Iris pigment epithelial cell (primary cell): ENCODE measurements at places on chromosomes 16 and 17.

GRCh38 chr17:42050393-42051012, at the start of gene C17orf113:
Gene C17orf113, minus strand, starts transcription at chr17:42050601. Its CDS starts 7,225 bp downstream, at chr17:42043376.
- no peak for DNase-seq

- DNase-seq = peak; percentile 85
These were observed 4.5 kb downstream of the NBR1 start for GRCh38 chr17:43175213-43176118.

GRCh38 chr17:81160306-81160705, 5.0 kb upstream of the PVALEF start:
- DNase-seq = no peak

DNA sequence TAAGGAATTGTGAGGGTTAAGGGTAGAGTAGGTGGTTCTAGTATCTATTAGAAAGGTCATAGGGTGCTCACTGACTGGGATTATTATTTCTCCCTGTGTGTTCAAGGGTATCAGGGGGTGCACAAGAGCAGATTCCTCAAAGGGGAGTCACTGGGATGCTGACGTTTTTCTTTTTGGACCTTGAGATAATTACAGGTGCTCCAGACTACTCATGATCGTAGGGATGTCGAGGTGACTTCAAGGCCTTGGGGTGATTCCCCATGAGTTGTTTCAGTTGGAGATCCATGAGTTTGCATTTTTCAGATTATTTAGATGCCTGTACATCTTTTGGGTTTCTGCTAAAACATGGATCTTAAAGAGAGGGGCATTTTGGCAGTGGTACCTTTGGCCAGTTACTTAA, 41.4 kb upstream of the TEKT1 start:
- no peak for DNase-seq

DNA sequence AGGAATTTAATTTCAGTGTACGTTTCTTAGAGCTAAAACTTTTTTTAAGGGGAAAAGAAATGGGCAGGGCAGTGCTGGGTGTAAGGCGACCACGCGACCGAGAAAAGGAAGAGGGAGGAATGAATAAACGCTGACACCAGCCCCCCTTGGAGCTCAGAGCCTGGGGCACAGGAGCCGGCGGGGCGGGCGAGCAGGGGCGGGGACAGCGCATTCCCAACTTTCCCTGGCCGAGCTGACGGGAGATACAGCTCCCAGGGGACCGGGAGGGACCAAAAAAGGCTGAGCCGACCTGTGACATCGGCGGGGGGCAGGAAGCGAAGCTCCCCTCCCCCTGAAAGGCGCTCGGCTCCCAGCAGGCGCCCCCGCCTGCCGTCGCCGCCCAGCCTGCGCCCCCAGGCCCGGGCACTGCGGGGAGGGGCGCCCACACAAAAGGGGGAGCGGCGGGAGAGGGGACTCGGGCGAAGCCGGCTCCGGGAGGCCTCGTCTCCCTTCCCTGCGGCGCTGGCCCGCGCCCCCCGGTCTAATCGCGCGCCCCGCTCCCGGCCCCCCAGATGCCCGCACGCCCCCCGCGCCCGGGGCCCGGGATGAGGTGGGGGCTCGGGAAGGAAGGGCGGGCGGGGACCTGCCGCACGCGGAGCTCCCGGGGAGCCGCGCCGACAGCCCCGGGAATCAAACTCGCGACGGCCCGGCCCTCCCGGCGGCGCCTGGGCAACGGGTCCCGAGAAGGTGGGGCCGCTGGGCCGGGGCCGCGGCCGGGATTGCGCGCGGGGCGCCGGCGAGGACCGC, 622 bp downstream of the CUEDC1 start:
- peak; percentile 27 for DNase-seq

DNA sequence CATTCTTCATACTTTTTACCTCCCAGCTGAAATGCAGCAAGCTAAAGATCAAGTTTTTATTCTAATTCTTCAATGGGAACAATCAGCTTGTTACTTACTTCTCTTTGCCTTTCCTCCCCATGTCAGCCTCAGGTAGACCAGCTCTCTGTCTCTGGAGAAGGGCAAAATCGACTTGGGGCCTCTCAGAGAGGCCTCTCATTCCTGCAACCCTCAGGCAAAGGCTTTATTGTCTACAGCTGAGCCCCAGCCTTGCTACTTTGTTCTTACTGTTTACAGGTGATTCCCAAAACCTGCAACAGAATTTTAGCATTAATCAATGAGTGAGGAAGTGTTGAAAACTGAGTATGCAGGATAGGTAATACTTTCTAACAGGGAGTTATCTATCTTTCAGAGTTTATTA, 148.6 kb downstream of the KIF2B start:
- DNase-seq = no peak

DNA sequence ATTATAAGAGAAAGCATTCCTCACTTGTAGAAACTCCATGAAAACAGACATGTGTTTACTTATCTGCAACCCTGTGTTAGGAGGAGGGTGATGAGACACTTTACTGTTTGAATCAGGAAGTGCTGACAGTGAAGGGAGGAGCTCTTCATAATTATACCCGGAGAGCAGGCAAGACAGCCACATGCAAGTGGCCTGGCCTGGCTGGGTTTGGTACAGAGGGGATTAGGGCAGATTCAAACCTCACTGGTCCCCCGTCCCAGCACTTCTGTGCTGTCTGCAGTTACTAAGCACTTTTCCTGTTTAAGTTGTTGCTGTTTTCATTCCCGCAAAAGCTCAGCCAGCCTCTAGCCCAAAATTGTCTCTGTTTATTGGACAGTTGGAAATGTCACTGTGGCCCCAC, 78.5 kb downstream of the WWOX start:
- DNase-seq = no peak

GRCh38 chr16:11333702-11334101, 11.6 kb upstream of the RMI2 start:
- no peak for DNase-seq

DNA sequence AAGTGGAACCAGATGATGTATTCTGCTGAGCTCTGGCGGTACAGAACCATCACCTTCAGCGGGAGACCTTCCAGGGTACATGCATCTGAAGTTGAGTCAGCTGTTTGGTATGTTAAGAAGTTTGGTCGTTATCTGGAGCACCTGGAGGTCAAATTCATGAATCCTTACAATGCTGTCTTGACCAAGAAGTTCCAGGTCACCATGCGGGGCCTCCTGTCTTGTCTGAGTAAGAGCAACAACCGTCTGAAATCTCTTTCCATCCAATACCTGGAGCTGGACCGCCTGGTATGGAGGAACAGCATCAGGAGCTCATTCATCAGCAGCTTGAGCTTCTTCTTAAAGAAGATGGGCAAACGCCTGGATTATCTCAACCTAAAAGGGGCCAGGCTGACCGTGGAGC, 4.0 kb downstream of the FBXO39 start:
- DNase-seq = no peak

GRCh38 chr17:31048780-31049179, 46.0 kb upstream of the NF1 start:
- DNase-seq = peak; percentile 30

GRCh38 chr17:69179227-69179952, 37.7 kb upstream of the ABCA6 start:
- DNase-seq = peak; percentile 82

- no peak for DNase-seq
These were observed 57.4 kb downstream of the ZFHX3 start for GRCh38 chr16:72990571-72990970.

GRCh38 chr16:14077918-14078317, 6.8 kb downstream of the MRTFB start:
- no peak for DNase-seq

GRCh38 chr17:59807892-59808509, 84.7 kb downstream of the TUBD1 start:
- no peak for DNase-seq

DNA sequence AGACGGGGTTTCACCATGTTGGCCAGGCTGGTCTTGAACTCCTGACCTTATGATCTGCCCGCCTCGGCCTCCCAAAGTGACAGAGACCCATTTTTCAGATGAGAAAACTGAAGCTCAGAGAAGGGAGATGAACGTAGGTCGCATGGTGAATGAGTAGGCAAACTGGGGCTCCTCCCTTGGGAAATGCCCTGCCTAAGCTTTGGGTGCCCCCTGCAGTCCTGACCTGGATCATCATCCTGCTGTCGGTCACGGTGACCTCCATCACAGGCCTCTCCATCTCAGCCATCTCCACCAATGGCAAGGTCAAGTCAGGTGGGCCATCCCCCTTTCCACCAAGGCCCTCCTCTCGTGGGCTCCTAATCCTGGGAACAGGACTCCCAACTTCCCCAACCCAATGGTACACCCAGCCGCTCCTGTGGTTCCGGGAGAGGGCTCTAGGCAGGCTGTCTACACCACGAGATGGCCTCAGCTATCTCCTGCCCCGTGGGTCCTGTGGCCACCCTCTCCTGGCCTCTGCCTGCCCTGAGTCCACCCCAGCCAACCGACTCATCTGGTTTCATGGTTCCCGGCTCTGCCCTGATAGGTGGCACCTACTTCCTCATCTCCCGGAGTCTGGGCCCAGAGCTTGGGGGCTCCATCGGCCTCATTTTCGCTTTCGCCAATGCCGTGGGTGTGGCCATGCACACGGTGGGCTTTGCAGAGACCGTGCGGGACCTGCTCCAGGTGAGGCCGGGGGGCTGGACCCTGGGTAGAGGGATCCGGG, 4.7 kb downstream of the SLC12A3 start:
- no peak for DNase-seq

- peak; percentile 37 for DNase-seq
These were observed 2.8 kb downstream of the RBFOX3 start for GRCh38 chr17:79607940-79608623.

GRCh38 chr17:28527859-28528258, 21.7 kb downstream of the FOXN1 start:
- DNase-seq = no peak

DNA sequence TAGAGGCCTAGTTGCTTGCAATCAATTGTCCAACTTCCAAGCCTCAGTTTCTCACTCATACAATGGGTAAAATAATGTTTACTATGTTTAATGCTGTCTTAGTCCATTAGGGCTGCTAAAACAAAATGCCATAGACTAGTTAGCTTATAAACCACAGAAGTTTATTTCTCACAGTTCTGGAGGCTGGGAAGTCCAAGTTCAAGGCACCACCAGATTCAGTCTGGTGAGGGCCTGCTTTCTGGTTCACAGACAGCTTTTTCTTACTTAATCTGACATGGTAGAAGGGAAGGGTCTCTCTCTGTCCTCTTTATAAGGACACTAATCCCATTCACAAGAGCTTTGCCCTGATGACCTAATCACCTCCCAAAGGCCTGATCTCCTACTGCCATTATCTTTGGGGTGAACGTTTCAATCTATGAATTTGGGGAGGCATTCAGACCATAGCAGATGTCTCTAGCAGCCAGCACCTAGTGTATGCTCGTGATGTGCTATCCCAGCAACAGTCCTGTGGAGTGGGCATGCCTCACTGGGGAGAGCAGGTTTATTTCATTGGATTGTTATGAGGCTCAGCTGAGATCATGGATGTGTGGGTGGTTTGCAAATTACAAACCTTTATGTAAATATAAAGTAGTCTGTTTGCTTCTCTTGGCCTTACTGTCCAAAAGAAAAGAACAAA, 25.2 kb downstream of the YPEL2 start:
- DNase-seq = peak; percentile 52

GRCh38 chr16:69260019-69260418, 51.1 kb upstream of the VPS4A start:
- no peak for DNase-seq

GRCh38 chr16:68242926-68243858, 2.0 kb upstream of the PLA2G15 start:
- no peak for DNase-seq

GRCh38 chr17:46195939-46196716, 2.9 kb upstream of the KANSL1 start:
- no peak for DNase-seq

DNA sequence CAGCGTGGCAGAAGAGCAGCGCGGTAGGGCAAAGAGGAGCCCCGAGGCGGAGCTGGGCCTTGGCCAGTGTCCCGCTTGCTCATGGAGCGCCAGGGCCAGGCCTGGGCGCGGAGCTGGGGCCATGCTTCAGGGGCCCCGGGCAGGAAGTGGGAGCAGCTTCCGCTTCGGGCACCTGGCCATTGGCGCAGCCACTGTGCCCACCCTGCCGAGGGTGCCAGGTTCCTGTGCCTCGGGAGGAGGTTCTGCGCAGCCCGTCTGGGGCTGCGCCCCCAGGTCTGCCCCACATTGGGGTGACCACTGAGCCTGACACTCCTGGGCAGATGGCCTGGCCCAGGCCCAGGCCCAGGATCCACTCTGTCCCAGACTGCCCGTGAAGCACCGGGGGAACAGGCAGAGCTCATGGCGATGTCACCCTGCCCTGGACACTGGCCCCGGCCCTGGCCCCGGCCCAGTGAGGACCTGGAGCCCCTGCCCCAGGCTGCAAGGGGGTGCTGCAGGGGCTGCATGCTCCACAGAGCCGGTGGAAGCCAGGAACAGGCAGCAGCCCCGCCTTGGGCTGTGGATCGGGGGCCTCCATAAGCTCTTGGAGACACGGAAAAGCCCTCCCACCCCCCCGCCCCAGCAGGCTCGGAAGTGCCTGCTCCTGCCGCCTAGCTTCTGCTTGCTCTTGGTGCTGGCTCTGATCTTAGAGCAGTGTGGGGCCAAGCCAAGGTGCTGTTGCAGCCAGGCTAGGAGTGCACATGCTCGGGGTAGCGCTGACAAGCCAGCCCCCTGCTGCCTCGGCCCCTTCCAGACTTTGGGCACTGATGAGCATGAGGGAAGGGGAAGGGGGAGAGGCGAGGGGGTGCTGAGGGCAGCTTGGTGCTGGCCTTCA, 35.9 kb upstream of the FOXJ1 start:
- no peak for DNase-seq

DNA sequence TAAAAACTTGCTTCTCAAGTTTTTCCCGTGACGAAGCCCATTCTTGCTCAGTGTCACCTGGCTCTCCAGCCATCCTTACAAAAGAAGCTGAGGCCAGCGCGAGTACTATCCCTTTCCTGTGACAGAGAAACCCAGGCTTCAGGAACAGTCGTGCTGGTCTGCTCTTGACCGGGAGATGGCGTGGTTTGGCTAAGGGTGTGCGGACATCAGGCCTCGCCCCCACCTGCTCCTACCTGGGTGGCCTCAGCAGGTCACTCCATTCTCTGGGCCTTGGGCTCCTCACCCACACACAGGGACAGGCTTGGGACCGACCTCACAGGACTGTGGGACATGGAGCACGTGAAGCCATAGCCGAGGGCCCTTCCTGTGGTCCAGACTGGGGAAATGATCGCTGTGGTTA, 75.2 kb upstream of the CIBAR2 start:
- no peak for DNase-seq

DNA sequence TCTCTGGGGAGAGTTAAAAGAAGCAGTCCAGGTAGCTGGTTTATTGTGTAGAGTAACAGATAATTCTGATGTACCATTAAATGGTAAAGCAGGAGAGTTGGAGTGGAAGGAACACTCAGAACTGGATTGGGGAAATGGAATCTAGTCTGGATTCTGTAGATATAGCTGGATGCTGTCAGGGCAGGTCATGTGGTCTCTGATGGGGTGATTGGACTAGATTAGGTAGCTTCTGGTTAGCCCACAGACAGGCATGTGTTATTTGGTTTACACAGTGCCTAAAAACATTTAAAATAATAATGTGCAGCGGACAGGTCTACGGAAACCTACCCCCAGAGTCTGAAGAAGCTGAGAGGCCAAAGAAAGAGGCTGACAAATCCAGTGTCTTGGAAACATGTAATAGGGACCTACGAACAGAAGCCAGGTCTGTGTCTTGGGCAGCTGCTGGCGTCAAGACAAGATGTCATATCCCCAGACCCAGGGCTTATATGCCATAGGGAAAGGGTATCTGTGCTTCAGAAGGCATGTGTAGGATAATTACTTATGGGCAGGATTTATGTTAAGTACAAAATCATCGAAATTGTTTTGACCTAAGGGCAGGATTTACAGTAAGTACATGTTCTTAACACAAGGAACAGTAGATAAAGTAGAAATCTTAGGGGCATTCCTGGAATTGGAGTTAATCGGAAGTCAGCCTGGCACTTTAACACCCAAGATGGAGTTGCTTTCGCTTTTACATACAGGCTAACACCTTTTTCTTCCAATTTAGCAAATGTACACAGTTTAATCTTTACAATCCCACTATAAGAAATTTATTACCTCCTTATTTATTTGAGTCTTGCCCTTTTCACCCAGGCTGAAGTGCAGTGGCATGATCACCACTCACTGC, 12.4 kb downstream of the LUC7L3 start:
- no peak for DNase-seq
